Activated CD4-positive, alpha-beta memory T cell treated with anti-CD3 and anti-CD28 coated beads for 36 hours (primary cell): ENCODE measurements at places on chromosomes 6 and 20. TPM values are rescaled to one million over a fixed set of nuclear protein-coding genes. Genes with fewer than 3 reads are reported as not detected.

GRCh38 chr20:46270977-46271744 is 37.1 kb downstream of the CDH22 start:
- H3K27ac ChIP-seq: no peak overlapping the region
- no peak for DNase-seq
- H3K27me3 ChIP-seq: peaks cover 43% of the 10 kb centered on the region
- H3K36me3 ChIP-seq: no peaks in the 10 kb centered on the region
- no peaks in the 10 kb centered on the region for H3K4me1 ChIP-seq
- H3K4me3 ChIP-seq: no peak overlapping the region

DNA sequence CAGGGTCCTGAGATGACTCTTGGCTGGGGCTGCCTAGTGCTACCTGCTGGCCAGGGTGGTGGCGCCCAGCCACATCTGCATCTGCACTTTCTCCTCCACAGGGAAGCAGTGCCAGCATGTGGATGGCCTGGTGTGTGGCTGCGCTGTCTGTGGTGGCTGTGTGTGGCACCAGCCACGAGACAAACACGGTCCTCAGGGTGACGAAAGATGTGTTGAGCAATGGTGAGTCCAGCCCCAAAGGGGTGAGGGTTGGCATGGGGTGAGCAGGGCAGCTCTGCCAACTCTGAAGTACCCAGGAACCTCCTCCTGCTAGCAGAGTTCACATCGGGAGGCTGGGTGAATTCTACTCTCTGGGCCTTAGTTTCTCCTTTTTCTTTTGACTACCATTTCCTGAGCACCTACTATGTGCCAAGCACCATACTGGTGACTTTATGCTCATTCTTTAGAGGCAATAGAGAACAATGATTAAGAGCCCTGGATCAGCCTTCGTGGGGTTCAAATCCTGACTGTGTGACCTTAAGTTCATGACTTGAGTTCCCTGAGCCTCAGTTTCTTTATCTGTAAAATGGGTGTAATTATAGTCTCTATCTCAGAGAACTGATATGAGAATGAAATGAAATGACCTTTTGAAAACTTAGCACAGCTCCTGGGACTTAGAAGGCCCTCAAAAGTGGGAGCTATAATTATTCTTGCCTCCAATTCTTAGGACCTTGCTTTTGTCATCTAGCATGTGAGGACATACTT is 2.1 kb downstream of the BPIFB4 start:
- peaks cover 3% of the 10 kb centered on the region for H3K4me1 ChIP-seq
- H3K36me3 ChIP-seq: no peaks in the 10 kb centered on the region
- no peak overlapping the region for H3K27ac ChIP-seq
- H3K4me3 ChIP-seq: no peak overlapping the region
- DNase-seq: no peak
- H3K27me3 ChIP-seq: no peaks in the 10 kb centered on the region

GRCh38 chr6:90462102-90462501 is 124.8 kb downstream of the MAP3K7 start:
- H3K27me3 ChIP-seq: no peaks in the 10 kb centered on the region
- H3K4me1 ChIP-seq: peaks cover 93% of the 10 kb centered on the region
- no peak for DNase-seq
- peak overlapping the region; percentile 67 for H3K27ac ChIP-seq

DNA sequence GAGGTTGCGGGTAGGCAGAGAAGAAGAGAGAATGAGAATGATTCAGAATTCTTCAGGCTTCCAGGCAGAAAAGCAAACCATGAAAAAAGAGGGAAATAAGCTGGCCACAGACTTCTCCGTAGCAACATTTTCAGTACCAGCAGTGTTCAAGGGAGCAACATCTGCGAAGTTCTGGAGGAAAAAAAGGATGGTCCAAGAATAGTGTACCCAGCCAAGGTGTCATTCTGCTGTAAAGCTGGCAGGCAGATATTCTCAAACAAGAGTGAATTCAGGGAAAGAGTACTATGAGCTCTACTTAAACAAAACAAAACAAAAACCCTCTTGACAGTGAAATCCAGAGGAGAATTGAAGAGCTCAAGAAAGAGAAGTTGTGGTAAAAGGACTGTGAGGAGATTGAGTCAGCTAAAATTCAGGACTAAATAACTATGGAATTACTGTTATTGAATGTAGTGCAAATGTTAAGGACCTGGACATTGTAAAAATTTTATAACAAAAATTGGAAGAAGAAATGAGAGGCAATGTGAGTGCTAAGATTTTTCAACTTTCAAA is 86.5 kb downstream of the ATRN start:
- peaks cover 2% of the 10 kb centered on the region for H3K36me3 ChIP-seq
- H3K4me1 ChIP-seq: no peaks in the 10 kb centered on the region
- no peak for DNase-seq
- H3K27me3 ChIP-seq: no peaks in the 10 kb centered on the region

DNA sequence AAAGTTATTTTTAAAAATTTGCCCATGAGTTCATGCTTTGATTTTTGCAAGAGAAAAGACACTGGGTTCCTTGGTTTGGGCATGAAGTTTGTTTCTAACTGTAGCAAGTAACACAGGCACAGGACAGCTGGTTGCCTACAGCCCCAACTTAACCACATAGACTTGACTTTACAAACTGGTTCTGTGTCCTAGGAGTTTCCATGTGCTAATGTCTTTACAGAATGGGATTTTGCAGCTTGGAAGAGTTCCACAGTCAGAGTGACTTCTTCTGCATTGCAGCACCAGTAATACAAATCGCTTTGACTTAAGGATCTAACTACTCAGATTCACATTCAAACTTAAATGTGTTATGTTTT is 44.3 kb downstream of the OR2B2 start:
- H3K27ac ChIP-seq: peak overlapping the region; percentile 100
- H3K36me3 ChIP-seq: peaks cover 34% of the 10 kb centered on the region
- peaks cover 54% of the 10 kb centered on the region for H3K4me1 ChIP-seq
- peaks cover 20% of the 10 kb centered on the region for H3K27me3 ChIP-seq

- H3K27me3 ChIP-seq: no peaks in the 10 kb centered on the region
- H3K4me3 ChIP-seq: no peak overlapping the region
- no peak for DNase-seq
- H3K27ac ChIP-seq: no peak overlapping the region
These were observed 129.4 kb downstream of the IBTK start for GRCh38 chr6:82118150-82118562.

GRCh38 chr20:43543138-43543537 is 15.7 kb upstream of the SGK2 start:
- no peaks in the 10 kb centered on the region for H3K4me1 ChIP-seq
- peaks cover 6% of the 10 kb centered on the region for H3K36me3 ChIP-seq
- H3K27me3 ChIP-seq: no peaks in the 10 kb centered on the region
- no peak overlapping the region for H3K4me3 ChIP-seq

DNA sequence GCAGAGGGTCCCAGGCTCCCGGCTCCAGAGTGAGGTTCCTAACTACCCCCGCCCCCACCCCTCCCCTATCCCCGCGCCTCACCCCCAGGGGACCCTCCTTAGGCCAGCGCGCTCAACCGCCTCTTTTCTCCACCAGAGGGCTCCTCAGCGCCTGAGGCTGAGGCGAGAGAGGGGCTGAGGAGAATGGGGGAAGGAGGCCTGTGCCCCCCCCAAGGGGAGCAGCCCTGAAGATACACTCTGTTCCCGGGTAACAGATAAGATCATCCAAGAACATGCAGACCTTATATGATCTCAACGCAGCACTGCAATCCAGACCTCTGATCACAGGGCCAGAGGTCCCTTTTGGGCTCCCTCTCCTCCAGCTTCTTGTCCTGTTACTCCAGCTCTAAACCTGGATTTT is 43.3 kb upstream of the MRPS10 start:
- no peaks in the 10 kb centered on the region for H3K4me1 ChIP-seq
- H3K36me3 ChIP-seq: peaks cover 20% of the 10 kb centered on the region
- peak; percentile 38 for DNase-seq
- no peak overlapping the region for H3K4me3 ChIP-seq
- no peaks in the 10 kb centered on the region for H3K27me3 ChIP-seq
- no peak overlapping the region for H3K27ac ChIP-seq

DNA sequence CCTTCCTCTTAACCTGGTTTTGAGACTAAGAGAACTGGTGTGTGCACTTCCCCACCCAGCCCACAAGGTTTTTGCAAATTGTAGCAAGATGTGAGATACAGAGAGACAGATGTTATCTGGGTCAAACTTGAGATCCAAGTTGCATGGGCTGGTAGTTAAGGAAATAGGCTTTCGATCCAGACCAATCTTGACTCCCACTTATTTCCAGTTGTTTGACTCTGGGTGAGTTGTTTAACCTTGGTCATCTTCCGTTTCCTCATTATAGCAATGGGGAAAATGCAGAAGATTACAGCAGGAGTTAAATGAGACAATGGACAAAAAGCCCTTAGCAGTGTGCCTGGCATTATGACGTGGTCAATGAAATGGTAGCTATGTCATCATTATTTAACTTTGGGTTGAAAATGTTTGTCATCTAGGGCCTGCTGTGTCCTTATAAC is 1.7 kb downstream of the SNX21 start:
- no peak overlapping the region for H3K27ac ChIP-seq
- H3K4me3 ChIP-seq: no peak overlapping the region
- DNase-seq: no peak
- H3K4me1 ChIP-seq: peaks cover 13% of the 10 kb centered on the region
- H3K27me3 ChIP-seq: no peaks in the 10 kb centered on the region

GRCh38 chr6:122657601-122658000 is 47.4 kb downstream of the PKIB start:
- no peak overlapping the region for H3K4me3 ChIP-seq
- H3K27me3 ChIP-seq: no peaks in the 10 kb centered on the region
- H3K36me3 ChIP-seq: no peaks in the 10 kb centered on the region
- no peak for DNase-seq
- no peaks in the 10 kb centered on the region for H3K4me1 ChIP-seq

DNA sequence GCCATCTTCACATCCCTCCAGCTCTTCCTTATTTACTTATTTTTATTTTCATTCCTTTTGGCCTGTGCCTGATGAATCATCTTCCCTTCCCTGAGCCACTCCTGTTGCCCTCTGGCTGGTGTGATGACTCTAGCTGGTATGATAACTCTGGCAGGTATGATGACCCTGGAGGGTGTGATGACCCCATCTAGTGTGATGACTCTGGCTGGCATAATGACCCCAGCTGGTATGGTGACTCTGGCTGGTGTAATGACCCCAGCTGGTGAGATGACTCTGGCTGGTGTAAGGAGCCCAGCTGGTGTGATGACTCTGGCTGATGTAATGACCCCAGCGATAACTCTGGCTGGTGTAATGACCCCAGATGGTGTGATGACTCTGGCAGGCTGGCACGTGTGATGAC is 426.8 kb downstream of the QKI start:
- no peak for DNase-seq
- H3K36me3 ChIP-seq: no peaks in the 10 kb centered on the region
- no peak overlapping the region for H3K27ac ChIP-seq
- H3K27me3 ChIP-seq: peaks cover 2% of the 10 kb centered on the region
- H3K4me3 ChIP-seq: no peak overlapping the region
- H3K4me1 ChIP-seq: no peaks in the 10 kb centered on the region

DNA sequence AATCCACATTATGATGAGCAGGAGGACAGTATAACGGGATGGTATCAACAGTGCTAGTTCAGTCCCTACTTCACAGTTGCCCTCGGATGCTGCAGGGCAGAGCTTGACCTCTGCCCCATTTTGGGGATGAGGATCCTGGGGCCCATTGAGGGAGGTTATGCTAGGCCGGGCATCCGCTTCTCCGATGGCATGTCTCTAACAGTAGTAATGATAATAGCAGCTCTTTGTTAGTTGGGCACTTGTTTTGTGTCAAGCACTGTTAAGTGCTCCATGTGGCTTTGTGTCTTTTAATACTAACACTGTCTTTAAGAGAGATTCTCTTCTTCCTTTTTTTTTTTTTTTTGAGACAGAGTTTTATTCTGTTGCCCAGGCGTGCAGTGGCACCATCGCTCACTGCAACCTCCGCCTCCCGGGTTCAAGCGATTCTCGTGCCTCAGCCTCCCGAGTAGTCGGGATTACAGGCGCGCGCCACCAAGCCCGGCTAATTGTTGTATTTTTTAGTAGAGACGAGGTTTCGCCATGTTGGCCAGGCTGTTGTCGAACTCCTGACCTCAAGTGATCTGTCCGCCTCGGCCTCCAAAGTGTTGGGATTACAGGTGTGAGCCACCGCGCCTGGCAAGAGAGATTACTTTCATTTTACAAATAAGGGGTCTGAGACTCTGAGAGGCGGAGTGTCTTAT is 1.1 kb downstream of the MAPRE1 start:
- peak; percentile 28 for DNase-seq
- H3K36me3 ChIP-seq: peaks cover 8% of the 10 kb centered on the region
- peaks cover 38% of the 10 kb centered on the region for H3K4me1 ChIP-seq
- peak overlapping the region; percentile 98 for H3K4me3 ChIP-seq
- H3K27me3 ChIP-seq: no peaks in the 10 kb centered on the region

- H3K36me3 ChIP-seq: peaks cover 6% of the 10 kb centered on the region
- H3K27ac ChIP-seq: no peak overlapping the region
- no peak for DNase-seq
- H3K27me3 ChIP-seq: peaks cover 29% of the 10 kb centered on the region
- H3K4me1 ChIP-seq: no peaks in the 10 kb centered on the region
These were observed 128.6 kb upstream of the SLC22A23 start for GRCh38 chr6:3585320-3585935.

GRCh38 chr20:60136645-60137401 is 178.6 kb downstream of the CDH26 start:
- no peaks in the 10 kb centered on the region for H3K27me3 ChIP-seq
- no peak for DNase-seq
- H3K36me3 ChIP-seq: no peaks in the 10 kb centered on the region

- peak; percentile 77 for DNase-seq
- H3K36me3 ChIP-seq: no peaks in the 10 kb centered on the region
- H3K27ac ChIP-seq: no peak overlapping the region
- no peaks in the 10 kb centered on the region for H3K4me1 ChIP-seq
- H3K4me3 ChIP-seq: no peak overlapping the region
- no peaks in the 10 kb centered on the region for H3K27me3 ChIP-seq
These were observed 33.3 kb downstream of the GABRR2 start for GRCh38 chr6:89281779-89282246.

DNA sequence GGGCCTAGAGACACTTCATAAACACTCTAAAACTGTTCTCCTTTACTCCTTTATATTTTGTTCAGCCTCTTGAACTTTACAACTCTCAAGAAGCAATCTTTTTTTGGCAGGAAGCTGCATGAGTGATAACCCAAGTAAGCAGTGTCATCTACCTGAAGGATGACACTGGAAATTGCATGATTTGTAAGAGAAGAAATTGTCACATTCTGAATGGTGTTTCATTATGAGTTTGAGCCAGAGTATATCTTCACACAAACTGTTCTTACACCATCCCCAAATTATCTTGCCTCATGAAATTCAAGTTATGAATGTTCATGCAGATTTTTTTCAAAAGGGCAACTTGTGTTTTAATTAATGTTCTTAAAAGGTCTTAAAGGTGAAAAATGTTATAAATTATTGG is 799.3 kb downstream of the TBC1D32 start:
- no peaks in the 10 kb centered on the region for H3K4me1 ChIP-seq
- no peak overlapping the region for H3K4me3 ChIP-seq
- H3K27ac ChIP-seq: no peak overlapping the region
- no peaks in the 10 kb centered on the region for H3K36me3 ChIP-seq
- H3K27me3 ChIP-seq: no peaks in the 10 kb centered on the region

- H3K27me3 ChIP-seq: no peaks in the 10 kb centered on the region
- no peaks in the 10 kb centered on the region for H3K36me3 ChIP-seq
- DNase-seq: no peak
- H3K4me1 ChIP-seq: no peaks in the 10 kb centered on the region
These were observed 189.1 kb downstream of the TBX18 start for GRCh38 chr6:84575264-84575663.

GRCh38 chr6:558089-558488 is 98.8 kb downstream of the HUS1B start:
- no peak for DNase-seq
- peaks cover 51% of the 10 kb centered on the region for H3K36me3 ChIP-seq
- peak overlapping the region; percentile 87 for H3K27ac ChIP-seq

Gene PHACTR1
- total RNA-seq: not detected

Gene CCN5
- total RNA-seq: not detected

Gene AIF1
- total RNA-seq: 26.1 TPM

Gene KCNQ2
- total RNA-seq: not detected

Gene C20orf144
- 0.26 TPM for total RNA-seq

Gene ARMH2
- total RNA-seq: not detected

Gene RAET1G
- not detected for total RNA-seq

Gene EYA4
- not detected for total RNA-seq

Gene HMGCLL1
- not detected for total RNA-seq

Gene NKAPL
- not detected for total RNA-seq

Gene LST1
- total RNA-seq: 16.9 TPM
